ENCODE measurements at places on chromosomes 4 and X.

GRCh38 chrX:40748977-40749376, 13.6 kb upstream of the MED14 start:
- ATAC-seq = no peak

DNA sequence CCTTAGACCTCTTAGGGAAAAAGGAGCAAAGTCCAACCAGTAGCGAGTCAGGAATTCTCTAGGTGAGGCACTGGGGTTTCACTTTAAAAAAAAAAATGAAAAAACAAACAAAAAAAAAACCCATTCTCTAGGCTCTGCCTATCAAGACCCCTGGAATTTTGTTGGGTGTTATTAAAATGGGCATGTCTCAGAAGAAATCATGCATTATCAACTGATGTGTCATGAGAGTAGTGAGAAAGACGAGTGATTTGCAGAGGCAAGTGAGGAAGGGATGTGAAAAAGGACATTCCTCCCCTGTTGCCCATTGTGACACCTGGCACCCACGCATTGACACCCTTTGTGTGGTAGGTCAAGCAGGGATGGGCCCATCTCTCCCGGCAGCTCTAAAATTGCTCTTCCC, 78.9 kb downstream of the AASDH start:
- ATAC-seq = no peak

GRCh38 chr4:139503622-139504166, 49.8 kb downstream of the RAB33B start:
- no peak for ATAC-seq

- ATAC-seq = no peak
Observed at GRCh38 chrX:43840265-43840664, 42.0 kb downstream of the MAOB start.

GRCh38 chr4:122898370-122899150, 23.8 kb downstream of the NUDT6 start:
- peak; percentile 80 for ATAC-seq

GRCh38 chr4:8274765-8275547, 5.4 kb downstream of the HTRA3 start:
- peak; percentile 93 for ATAC-seq

DNA sequence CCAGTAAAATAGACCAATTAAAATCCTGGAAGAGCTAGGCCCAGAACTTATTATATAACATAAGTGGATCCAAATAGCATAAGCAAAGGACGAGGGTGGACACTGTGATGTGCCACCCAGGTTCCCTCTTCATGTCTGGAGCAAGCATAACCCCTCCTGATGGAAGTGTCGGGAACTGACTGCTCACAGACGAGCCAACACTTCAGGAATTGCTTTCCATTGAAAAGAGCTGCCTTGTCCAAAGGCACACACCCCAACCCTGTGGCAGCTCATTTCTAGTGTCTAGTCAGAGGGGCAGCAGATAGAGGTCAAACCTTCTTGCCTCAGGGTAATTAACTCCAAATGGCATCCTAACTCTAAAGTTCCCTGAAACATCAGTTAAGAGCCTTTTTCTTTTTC, 15.3 kb downstream of the DDIT4L start:
- no peak for ATAC-seq
